ENCODE measurements at places on chromosomes 12 and 14.

DNA sequence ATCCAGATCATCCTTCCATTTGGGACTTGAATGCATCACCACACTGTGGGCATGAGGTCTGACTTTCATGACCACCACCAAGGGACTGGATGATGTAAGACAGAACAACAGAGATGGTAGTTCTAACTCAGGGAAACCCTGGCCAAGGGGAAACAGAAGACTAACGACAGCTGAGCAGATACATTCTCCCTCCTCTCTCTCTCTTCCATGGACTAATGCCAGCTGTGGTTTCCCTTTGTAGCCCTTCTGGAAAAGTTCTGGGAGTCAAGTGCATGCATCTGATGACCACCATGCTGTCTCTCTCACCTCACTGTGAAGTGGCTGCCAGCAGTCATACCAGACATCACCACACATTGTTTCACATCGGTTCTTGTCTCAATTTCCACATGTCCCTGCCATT lies 3.4 kb downstream of the TAS2R30 start:
- DNase-seq, result no peak

DNA sequence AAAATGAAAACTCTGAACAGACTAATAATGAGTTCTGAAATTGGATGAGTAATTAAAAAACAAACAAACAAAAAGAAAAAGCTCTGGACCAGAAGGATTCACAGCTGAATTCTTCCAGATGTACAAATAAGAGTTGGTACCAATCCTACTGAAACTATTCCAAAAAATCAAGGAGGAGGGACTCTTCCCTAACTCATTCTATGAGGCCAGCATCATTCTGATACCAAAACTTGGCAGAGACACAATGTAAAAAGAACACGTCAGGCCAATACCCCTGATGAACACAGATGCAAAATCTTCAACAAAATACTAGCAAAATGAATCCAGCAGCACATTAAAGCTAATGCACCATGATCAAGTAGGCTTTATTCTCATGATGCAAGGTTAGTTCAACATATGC lies 183.9 kb upstream of the CNOT2 start:
- DNase-seq, result no peak

DNA sequence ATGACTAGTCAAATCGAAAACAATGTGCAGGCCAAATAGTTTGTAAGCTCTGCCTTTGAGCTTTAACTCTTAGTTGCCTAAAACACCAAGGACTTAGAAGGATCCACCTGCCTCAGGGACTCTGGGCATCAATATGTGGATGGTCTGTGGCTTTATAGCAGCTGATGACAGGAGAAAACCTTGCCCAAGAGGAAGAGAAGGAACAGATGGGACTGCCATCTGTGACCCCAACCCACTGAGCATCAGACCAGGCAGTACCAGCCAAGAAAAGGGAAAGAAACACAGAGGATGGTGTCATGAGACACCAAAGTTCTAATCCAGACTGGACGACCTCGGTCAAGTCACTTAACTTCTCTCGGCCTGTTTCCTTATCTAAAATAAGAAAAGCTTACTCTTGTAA lies 12.7 kb downstream of the TGFB3 start:
- no peak for DNase-seq

DNA sequence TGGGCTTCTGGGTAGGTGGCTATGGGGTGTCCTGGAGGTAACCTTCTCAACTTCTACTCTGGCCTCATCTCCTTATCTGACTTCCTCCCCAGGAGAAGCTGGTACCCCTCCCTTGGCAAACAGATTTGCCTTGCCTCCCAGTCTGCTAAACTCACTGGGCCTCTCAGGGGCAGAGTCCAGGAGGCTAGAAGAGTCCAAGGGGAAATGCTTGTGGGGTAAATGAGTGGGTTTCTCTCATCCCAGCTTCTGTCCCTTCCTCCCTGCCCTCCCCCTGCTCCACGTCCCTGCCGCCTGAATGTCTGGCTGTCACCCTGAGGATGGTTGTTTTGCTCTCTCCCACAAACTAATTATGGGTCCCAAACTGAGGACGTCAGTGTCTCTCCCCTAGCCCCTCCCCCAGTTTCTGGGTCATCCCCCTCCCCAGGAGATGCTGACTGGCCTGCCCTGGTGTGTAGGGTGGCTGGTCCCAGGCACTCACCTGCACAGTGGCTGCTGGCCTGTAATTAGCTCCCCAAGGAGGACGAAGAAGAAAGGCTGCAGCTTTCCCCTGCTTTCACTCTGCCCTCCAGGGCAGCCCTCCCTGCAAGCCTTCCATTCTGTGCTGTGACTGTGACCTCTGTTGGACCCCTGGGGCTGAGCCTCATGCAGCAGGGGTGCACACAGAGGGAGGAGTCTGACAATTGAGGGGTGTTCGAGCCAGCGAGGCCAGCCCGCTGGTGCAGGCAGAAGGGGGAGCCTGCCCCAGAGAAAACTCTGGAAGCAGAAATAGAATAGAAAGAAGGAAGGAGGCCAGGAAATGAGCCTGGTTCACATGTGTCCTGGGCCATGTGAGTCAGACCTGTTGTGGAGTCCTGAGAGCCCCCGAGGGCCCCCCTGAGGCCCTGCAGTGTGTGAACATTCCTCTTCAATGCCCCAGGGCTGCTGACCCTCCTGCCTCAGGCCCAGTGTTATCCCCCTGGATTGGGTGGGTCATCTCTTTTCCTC lies at the start of gene LRP1-AS:
Gene LRP1-AS (minus strand): TSS at position 659 of the 984 bp plus-strand sequence.
- no peak for DNase-seq

GRCh38 chr12:46027172-46027571 lies 36.8 kb upstream of the SCAF11 start:
- DNase-seq, result no peak

- DNase-seq, result no peak
Measured at GRCh38 chr12:132182711-132183365, 38.6 kb downstream of the NOC4L start.

GRCh38 chr12:94416613-94417012 lies 43.1 kb downstream of the CEP83 start:
- DNase-seq, result no peak

GRCh38 chr12:127903146-127903545 lies 363.8 kb upstream of the TMEM132C start:
- DNase-seq, result no peak

- no peak for DNase-seq
Measured at GRCh38 chr12:102702447-102703114, 214.5 kb downstream of the PAH start.

DNA sequence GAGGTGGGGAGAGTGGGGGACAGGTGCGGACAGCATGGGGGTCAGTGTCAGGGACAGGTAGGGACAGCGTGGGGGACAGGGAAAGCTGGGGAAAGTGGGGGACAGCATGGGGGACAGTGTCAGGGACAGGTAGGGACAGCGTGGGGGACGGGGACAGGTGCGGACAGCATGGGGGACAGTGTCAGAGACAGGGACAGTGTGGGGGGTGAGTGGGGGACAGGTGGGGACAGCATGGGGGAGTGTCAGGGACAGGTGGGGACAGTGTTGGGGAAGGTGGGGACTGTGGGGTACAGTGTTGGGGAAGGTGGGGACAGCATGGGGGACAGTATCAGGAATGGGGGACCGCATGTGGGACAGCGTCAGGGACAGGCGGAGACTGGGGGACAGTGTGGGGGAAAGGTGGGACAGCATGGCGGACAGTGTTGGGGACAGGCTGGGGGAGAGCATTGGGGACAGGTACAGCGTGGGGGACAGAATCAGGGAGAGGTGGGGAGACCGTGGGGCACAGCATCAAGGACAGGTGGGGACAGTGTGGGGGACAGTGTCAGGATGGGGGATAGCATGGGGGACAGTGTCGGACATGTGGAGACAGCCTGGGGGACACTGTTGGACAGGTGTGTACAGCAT lies 96.1 kb downstream of the TMEM121 start:
- no peak for DNase-seq

GRCh38 chr14:93456356-93456755 lies 25.6 kb downstream of the UNC79 start:
- DNase-seq, result no peak

- DNase-seq, result no peak
Measured at GRCh38 chr12:110998165-110998564, 77.8 kb upstream of the MYL2 start.

GRCh38 chr12:63042646-63043045 lies 107.7 kb upstream of the PPM1H start:
- DNase-seq, result no peak

Measured in stimulated activated CD4-positive, alpha-beta T cell treated with anti-CD3 and anti-CD28 coated beads, Interleukin-4, amount 100 ng/mL, for 4 hours (primary cell).